Stimulated activated CD4-positive, alpha-beta T cell treated with anti-CD3 and anti-CD28 coated beads, Interleukin-1b, Interleukin-23, amount 100 ng/mL, for 4 hours (primary cell): ENCODE measurements at places on chromosomes 3 and 15.

DNA sequence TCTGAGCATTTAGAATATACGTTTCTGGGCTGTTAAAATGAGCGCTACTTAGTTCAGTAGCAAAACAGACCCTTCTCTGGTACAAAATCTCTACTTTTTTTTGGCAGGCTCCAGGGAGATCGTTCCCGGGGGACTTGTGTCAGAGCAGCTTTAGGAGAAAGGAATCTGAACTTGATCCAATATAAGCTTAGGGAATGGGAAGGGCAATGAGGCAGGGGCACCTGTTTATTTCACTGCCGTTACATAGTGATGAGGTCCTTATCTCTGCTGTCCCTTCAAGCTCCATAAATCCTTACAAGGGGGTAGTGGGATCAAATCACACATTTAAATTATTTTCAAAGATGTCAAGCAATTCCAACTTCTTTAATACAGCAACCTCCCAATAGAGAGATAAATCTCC is 128.7 kb upstream of the BNIP2 start:
- no peak for DNase-seq

DNA sequence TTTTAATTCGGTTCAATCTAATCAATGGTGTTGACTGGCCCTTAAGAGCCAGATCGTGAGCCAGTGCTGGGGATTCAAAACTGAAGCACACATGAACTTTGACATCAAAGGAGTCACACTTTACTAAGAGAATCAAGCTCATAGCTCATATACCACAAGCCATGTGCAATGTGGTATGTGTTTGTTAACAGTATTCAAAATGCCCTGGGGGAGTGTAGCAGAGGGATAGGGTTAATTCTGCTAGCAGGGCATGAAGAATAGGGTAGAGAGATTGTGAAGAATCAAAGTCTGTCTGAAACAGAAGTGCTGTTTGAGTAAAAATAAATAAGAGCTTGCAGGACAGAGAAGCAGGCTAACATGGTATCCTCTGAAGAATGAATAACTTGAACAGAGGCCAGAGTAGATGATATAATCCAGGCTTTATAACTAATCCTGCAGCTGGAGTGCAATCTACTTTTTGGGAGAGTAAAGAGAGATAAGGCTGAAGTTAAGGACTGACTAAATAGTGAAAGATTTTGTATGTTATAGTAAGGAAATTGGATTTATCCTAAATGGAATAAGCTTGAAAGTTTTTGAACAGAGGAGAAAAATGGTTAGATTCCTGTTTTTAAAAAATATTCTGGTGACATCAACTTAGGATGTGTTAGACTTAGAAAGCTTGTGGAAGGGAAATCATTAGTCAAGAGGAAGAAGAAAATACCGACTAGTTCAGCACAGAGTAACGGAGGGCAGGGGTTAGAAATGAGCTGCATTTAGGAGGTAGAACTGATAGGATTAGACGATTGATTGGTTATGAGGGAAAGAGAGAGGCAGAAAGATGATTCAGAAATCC is 292.0 kb downstream of the NFKBIZ start:
- no peak for DNase-seq

DNA sequence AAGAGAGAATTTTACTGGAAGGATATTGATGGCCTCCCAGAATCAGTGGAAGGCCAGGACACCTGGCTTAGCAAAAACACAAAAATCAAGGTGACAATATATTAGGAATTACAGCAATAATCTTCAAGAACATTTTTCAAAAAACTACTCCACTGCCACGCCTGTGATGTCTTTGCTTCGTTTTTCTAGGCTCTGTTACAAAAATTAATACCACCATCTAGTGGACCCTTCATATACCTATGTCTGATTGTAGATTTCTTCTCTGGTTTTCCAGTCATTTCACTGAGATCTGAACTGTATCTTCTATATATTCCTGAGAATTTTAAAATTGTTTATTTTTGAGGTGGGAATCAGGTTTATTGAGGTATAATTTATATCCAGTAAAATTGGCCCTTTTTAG is 5.6 kb upstream of the SLC33A1 start:
- DNase-seq: no peak

DNA sequence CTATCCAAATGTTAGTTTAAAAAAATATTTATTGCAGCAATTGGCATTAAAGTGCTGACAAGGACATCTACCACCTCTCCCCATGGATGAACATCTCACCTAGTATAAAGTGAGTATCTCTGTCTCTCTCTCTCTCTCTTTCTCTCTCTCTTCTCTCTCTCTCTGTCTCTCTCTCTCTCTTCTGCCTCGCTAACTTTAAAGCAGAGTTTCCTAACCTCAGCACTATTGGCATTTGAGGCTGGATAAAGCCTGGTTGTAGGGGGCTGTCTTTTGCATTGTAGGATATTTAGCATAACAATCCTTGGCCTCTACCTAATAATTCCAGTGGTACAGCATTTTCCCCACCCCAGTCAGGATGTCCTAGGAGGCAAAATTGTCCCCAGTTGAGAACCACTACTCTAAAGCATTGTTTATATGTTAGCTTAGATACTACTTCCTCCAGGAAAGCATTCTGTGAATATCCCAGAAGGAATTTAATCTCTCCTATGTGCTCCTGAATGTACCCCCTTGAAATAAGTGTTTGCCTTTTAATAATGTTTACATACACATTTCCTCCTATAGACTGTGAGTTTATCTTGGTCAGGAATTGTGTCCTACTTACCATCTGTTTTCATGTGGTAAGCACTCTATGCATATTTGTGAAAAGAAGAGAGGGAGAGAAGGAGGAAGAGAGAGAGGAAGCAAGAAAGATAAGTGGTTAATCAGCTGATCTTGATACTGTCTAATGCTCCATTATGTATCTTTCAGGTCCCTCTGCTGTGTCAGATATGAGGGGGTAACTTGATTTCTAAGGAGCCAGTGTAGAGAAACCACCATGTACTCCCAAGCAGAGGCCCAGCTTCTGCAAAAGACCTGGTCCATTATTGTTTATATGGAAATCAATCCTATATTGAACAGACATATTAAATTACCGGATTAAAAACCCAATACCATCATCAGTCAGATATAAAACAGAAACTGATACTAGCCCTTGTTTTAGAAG is 346.6 kb downstream of the RBMS3 start:
- no peak for DNase-seq

DNA sequence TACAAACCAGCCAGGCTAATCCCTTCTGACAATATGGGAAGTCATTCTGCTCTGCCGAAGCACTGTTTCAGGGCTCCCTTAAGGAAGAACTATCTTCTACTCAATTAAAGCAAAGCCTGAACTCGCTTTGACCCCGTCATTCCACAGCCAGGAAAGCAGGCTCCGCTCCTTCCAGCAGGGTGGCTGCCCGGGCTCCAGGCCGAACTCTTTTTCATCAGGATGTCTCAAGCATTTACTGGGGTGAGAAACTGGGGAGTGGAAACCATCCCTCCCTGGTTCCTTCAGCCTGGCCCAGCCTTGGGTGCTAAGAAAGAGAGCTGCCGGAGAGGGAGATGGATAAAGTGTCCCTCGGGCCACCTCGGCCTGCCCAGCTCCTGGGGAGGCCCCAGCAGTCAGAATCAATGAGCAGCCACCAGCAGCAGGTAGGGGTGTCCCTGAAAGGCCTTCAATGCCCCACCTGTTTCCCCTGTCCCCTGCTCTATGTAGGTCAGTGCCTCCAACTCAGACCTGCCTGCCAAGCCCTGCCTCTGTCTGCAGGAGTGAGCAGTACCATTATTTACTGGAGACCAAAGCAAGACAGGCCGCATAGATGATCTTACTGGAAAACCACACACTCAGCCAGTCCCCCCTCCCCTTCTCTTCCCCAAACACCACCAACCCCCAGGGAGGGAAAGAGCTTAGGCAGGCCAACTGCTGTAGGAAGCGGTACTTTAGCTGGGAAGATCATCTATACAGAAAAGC is 225.6 kb upstream of the TLE3 start:
- no peak for DNase-seq

DNA sequence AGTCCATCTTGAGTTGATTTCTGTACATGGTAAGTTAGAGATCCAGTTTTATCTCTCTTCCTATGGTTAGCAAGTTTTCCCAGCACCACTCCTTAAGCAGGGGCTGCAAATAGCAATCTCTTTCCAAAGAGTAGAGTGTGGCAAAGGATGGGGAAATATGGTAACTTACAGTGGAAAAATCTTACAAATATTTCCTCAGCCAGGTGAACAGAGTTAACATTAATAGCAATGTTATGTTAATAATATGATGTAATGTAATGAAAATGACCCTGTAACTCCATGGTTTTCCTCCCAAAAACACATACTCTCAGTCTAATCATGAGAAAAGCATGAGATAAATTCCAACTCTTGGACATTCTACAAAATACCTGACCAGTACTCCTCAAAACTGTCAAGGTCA is 30.4 kb downstream of the FSIP1 start:
- DNase-seq: no peak

DNA sequence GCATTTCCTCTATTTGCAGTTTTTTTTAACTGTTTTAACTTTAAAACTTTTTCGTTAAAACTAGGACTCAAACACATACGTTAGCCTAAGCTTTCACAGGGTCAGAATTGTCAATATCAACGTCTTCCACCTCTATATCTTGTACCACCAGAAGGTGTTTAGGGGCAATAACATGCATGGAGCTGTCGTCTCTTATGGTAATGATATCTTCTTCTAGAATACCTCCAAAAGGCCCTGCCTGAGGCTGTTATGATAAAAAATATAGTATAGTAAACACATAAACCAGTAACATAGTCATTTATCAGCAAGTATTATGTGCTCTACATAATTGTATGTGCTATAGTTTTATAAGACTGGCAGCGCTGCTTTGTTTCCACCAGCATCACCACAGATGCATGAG is 76.3 kb upstream of the MLF1 start:
- DNase-seq: no peak

DNA sequence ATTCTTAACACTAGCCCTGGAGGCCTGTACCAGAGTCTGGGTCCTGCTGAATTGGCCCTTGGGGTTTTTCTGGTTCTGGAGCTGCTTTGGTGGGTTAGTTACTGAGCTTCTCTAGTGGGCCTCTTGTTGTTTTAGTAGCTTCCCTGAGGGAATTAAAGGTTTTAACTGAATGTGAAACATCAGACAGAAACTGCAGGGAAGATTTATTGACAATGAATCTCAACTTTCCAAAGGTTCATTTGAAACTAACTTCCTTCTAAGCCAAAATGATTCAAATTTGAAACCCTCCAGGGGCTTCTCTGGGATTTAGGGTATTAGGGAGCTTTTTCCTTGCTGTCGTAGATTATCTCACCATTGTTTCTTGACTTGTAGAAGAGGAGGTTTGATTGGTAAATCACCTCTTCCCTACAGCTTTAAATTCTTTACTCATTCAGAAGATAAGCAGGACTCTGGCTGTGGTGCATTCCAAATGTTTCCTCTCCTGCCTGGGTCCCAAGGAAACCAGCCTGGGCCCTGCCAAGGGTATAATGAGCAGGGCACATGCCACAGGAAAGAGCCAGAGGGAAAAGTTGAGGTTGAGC is 71.0 kb downstream of the TP63 start:
- no peak for DNase-seq

- DNase-seq: no peak
Observed at GRCh38 chr3:71649757-71650156, 66.2 kb upstream of the FOXP1 start.
